Muscle of leg (tissue), 16 donors: ENCODE measurements at places on chromosomes 1 and 21.

DNA sequence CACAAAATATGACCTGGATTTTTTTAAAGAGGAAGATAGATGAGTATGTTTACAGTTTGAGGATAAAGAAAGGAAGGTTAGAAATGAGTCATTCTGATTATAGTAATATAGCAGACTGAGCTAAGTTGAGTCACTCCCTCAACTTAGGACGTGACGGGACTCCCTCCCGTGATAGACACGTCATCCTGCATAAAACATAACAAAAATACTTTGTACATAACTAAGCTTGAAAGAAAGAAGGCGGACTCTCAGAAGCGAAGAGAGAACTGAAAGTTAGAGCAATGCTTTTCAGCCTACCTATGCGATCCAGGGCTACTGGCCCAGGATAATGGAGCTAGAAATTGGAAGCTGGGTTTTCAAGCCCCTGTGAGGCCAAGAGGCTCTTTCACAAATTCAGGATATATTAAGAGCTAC, 53.0 kb upstream of the DESI2 start:
- DNase-seq, result no peak
- H3K27me3 ChIP-seq, result no peaks in the 10 kb centered on the region
- H3K27ac ChIP-seq, result no peak overlapping the region
- no peaks in the 10 kb centered on the region for H3K36me3 ChIP-seq

DNA sequence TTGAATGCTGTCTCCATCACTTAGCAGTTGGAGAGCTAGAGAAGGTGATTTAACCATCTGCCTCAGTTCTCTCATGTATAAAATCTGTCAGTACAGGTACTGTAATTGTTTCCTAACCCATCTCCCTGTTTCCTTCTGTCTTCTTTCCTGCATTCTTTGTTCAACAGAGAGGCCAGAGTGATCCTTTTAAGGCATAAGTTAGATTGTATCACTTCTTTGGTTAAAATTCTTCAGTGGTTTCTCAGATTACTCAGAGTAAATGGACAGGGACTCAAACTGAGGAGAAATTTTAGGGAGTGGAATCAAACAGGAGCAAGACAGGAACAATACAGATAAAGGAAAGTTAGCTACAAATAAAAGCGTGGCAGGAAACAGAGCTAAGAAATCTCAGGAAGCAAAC, 45.2 kb upstream of the SSX2IP start:
- no peak overlapping the region for H3K4me3 ChIP-seq
- H3K36me3 ChIP-seq, result no peaks in the 10 kb centered on the region
- no peak for DNase-seq
- H3K4me1 ChIP-seq, result no peaks in the 10 kb centered on the region
- H3K27me3 ChIP-seq, result no peaks in the 10 kb centered on the region
- no peak overlapping the region for H3K27ac ChIP-seq

- H3K27ac ChIP-seq, result no peak overlapping the region
- H3K4me1 ChIP-seq, result no peaks in the 10 kb centered on the region
- H3K27me3 ChIP-seq, result no peaks in the 10 kb centered on the region
These were observed 43.2 kb upstream of the MTR start for GRCh38 chr1:236751935-236752334.

GRCh38 chr1:36285443-36286101, 20.6 kb upstream of the SH3D21 start:
- H3K4me3 ChIP-seq, result no peak overlapping the region
- H3K36me3 ChIP-seq, result peaks cover 40% of the 10 kb centered on the region
- H3K27ac ChIP-seq, result no peak overlapping the region
- DNase-seq, result peak; percentile 91
- peaks cover 5% of the 10 kb centered on the region for H3K4me1 ChIP-seq
- H3K27me3 ChIP-seq, result no peaks in the 10 kb centered on the region

DNA sequence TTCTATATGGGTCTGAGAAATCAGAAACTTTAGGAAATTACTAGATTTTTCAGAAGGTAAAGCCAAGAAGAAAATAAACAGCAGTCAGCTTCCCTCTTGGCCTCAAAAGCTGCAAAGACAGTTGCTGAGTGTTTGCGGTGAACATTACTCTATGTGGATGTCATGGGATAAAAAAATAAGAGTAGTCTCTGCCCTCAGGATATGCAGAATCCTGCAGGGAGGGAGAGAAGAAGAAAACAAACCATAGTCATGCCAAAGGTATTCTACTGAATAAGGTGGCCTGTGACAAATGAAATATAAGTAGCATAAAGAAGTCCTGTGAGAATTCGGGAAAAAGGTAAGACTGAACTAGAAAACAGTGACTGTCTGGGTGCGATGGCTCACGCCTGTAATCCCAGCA, 19.0 kb downstream of the YARS1 start:
- peaks cover 53% of the 10 kb centered on the region for H3K36me3 ChIP-seq
- H3K27me3 ChIP-seq, result no peaks in the 10 kb centered on the region
- H3K4me1 ChIP-seq, result no peaks in the 10 kb centered on the region
- no peak overlapping the region for H3K27ac ChIP-seq
- no peak for DNase-seq
- H3K4me3 ChIP-seq, result no peak overlapping the region

DNA sequence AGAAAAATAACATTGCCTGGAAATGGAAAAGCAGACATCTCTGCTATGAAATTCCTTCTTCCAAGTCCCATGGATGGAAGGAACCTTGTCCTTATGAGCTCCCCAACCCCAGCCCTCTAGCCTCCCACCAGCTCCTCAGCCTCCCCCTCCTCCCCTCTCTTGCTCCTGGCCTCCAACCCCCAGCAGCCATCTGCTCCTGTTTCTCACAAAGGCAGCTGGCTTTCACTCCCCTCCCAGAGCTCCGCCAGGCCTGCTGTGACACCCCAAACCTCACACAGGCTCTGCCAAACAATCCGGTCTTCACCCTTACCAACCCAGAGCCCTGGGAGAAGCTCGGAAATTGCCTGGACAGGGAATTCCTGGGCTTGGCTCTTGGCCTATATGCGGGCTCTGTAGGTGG, 69.2 kb downstream of the KLHDC7A start:
- no peaks in the 10 kb centered on the region for H3K36me3 ChIP-seq
- H3K27me3 ChIP-seq, result peaks cover 35% of the 10 kb centered on the region
- peak; percentile 42 for DNase-seq
- no peak overlapping the region for H3K27ac ChIP-seq
- H3K4me3 ChIP-seq, result no peak overlapping the region

DNA sequence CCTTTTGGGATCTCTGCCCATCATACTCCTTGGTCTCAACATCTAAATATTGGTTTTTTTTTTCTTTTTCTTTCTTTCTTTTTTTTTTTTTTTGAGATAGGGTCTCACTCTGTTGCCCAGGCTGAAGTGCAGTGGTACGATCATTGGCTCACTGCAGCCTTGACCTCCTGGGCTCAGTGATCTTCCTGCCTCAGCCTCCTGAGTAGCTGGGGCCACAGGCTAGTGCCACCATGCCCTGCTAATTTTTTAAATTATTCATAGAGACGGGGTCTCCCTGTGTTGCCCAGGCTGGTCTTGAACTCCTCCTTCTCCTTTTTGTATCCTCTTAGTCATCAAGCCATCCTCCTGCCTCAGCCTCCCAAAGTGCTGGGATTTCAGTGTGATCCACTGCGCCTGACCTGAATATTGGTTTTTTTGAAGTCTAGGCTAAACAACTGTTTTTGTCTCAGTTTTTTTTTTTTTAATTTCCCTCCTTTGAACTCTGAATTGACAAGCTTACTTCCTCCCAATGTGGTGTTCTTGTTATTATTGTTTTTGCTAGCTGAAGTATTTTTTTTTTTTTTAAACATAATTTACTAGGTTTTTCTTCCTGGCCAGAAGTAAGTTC, 30.9 kb downstream of the MAPKAPK2 start:
- no peaks in the 10 kb centered on the region for H3K27me3 ChIP-seq
- H3K4me3 ChIP-seq, result no peak overlapping the region
- no peaks in the 10 kb centered on the region for H3K36me3 ChIP-seq
- no peak for DNase-seq
- H3K27ac ChIP-seq, result no peak overlapping the region

DNA sequence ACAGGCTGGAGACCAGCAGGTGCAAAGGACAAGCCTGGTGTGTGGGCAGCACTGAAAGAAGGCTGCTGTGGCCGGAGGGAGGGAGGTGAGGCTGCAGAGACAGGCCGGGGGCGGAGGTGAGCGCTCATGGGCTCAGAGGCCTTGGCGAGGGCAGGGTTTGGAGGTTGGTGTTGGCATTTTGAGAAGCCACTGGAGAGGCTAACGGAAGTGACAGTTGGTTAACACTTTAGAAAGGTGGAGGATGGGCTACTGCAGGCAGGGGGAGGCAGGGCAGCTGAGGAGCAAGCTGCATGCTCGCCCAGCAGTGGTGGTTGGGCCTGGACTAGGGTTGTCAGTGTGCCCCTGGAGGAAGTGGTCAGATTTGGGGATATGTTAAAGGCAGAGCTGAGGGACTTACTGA, 37.5 kb downstream of the QSOX1 start:
- no peak overlapping the region for H3K4me3 ChIP-seq
- no peak for DNase-seq
- peaks cover 12% of the 10 kb centered on the region for H3K4me1 ChIP-seq

- H3K4me3 ChIP-seq, result no peak overlapping the region
- no peak for DNase-seq
- no peak overlapping the region for H3K27ac ChIP-seq
- H3K27me3 ChIP-seq, result no peaks in the 10 kb centered on the region
- peaks cover 70% of the 10 kb centered on the region for H3K36me3 ChIP-seq
These were observed 42.1 kb upstream of the DIP2A start for GRCh38 chr21:46416551-46416950.

- no peaks in the 10 kb centered on the region for H3K36me3 ChIP-seq
- H3K4me3 ChIP-seq, result no peak overlapping the region
- peak; percentile 75 for DNase-seq
- H3K4me1 ChIP-seq, result peaks cover 36% of the 10 kb centered on the region
These were observed 23.8 kb upstream of the ECE1 start for GRCh38 chr1:21313886-21314721.

DNA sequence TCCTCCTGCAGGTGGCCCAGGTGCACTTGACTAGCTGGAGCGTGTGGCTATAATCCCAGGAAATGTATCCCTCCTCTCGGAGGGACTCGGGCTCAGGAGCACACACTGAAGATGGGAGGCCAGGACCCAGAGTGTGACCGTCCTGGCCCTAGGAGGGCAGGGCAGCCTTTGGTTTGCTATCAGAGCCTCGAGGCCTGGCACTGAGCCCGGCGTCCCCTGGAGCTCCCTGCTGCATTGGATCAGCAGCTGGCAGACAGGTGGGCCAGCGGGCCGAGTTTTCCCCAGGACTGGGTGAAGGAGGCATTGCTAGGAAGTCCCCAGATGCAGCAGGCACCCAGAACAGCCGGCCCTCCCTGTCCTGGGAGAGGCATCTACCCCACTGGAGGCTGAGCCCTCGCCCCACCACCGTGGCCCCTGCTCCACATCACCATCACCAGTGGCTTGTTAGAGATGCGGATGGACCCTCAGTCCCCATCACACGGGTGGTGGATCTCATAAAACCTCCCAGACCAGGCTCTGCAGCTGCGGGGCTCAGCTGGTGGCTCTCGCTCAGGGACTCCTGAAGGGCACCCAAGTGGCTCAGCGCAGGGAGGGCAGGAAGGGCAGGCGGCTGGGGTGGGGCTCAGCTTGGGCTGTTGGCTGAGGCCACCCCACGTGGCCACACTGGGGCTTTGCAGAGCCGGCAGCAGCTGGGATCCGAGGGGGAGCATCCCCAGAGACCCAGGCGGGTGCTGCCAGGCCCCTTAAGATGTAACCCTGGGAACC, 32.7 kb upstream of the POFUT2 start:
- H3K36me3 ChIP-seq, result no peaks in the 10 kb centered on the region
- H3K27me3 ChIP-seq, result no peaks in the 10 kb centered on the region
- no peak for DNase-seq

DNA sequence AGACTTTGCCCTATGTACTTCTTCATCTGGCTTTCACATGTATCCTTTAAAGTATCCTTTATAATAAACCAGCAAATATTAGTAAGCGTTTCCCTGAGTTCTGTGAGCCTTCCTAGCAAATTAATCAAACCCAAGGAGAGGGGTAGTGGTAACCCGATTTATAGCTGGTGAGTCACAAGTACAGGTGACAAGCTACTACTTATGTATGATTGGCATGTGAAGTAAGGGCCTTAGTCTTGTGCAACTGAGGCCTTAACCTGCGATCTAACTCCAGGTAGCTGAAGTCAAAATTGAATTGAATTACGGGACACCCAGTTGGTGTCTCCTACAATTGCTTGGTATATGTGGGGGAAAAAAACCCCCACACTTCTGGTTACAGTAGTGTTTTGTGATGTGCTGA, 26.0 kb downstream of the SLC16A1 start:
- H3K27ac ChIP-seq, result no peak overlapping the region
- peaks cover 8% of the 10 kb centered on the region for H3K36me3 ChIP-seq
- H3K4me1 ChIP-seq, result no peaks in the 10 kb centered on the region

DNA sequence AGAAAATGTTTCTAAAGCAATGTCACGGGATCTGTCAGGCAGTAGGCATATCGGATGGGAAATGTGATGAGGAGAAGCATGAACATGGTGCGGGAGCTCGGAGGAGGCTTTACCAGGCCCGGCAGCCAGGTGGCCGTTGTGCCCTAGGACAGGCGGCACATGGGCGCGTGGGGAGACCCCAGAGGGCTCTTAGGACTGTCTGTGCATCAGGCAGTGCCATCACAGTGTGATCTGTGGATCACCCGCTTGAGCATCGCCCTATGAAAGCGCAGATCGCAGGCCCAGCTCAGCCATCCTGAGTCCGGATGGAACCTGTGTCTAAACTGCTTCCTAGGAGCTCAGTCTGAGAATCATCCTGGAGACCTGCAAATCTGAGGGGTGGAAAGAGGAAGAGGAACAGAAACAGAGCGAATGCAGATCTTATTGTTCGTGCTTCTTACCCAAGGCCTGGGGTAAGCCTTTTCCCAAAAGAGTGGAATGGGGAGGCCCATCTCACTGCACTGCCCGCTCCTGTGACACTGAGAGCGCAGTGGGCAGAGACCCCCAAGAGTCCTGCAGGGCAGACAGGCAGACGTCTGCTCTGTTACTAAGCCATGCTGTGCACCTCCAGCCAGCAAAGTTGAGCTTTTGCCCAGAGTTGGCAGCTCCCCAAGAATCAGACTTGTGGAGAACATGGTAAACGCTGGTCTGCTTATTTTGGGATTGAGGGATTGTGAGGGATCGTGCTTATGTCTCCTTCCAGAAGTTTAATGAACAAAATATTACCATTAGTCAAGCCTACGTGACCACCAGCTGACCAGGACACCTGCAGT, 251.0 kb downstream of the RHOU start:
- peak; percentile 79 for DNase-seq
- no peaks in the 10 kb centered on the region for H3K36me3 ChIP-seq
- peaks cover 46% of the 10 kb centered on the region for H3K4me1 ChIP-seq
- H3K27ac ChIP-seq, result no peak overlapping the region
- H3K4me3 ChIP-seq, result no peak overlapping the region

GRCh38 chr1:165279882-165280281, 76.6 kb downstream of the LMX1A start:
- no peaks in the 10 kb centered on the region for H3K4me1 ChIP-seq
- peaks cover 12% of the 10 kb centered on the region for H3K27me3 ChIP-seq
- no peak for DNase-seq
- H3K4me3 ChIP-seq, result no peak overlapping the region
- no peak overlapping the region for H3K27ac ChIP-seq
- H3K36me3 ChIP-seq, result no peaks in the 10 kb centered on the region
